ENCODE measurements at places on chromosomes 7 and 10.

DNA sequence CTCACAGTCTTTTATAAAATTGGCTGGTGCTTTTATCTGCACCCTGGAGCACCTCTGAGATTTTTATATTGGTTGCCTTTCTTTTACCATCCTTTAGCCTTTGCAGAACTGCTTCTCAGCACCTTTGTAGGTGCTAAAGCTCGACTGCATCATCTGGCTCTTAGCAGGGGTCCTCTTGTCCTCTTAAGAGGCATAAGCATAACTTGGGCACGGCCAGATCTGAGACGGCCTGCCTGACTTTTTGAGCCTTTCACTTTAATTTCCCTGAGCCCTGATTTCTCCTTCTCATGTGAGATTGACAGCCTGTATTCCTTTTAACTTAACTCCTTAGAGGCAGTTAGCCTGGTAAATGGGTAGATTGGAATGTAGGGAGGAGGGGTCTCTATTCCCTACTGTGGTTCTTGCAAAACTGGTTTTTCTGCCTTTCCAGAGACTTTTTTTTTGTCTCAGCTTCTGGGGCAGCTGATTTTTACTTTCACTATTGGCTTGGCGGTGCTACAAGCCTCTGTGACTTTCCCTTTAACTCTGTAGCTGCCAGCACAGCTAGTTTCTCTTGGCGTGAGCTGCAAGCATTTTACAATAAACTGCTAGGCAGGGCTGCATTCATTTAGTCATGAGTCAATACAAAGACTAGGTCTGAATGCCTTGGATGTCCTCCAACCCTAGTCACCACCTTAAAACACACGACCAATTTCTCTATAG is 24.0 kb downstream of the ZPBP start:
- no peak for DNase-seq

DNA sequence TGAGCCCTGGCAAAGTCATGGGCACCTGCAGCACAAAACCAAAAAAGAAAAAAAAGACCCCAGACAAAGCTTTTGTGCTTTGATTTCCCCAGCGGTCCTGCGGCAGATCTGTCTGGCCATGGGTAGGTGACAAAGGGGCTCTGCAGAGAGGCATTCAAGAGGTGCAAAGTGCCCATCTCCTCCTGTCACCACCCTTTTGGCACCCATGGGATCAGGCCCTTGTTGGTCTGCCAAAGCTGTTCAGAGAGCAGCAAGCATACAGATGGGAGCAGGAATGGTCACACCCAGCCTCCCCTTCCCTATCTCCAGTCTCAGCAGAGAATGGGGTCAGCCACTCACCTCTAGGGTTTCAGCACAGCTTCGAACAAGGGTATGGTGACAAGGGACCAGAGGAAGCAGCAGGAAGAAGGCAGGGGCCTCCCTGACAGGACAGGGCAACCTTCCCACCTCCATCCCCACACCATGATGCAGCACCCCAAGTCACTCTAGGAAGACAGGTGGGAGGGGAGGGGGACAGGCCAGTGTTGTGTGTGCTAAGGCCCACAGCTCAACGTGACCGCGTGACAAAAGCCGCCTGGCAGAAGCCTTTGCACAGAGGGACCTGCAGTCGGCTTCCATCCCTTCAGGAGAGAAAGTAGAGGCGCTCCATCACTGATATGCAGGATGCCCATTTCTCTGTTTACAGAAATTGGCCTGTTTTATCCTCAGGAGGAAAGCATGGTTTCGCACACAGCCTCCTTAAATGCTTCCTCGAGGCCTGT is 6.3 kb downstream of the CAMK2G start:
- no peak for DNase-seq

DNA sequence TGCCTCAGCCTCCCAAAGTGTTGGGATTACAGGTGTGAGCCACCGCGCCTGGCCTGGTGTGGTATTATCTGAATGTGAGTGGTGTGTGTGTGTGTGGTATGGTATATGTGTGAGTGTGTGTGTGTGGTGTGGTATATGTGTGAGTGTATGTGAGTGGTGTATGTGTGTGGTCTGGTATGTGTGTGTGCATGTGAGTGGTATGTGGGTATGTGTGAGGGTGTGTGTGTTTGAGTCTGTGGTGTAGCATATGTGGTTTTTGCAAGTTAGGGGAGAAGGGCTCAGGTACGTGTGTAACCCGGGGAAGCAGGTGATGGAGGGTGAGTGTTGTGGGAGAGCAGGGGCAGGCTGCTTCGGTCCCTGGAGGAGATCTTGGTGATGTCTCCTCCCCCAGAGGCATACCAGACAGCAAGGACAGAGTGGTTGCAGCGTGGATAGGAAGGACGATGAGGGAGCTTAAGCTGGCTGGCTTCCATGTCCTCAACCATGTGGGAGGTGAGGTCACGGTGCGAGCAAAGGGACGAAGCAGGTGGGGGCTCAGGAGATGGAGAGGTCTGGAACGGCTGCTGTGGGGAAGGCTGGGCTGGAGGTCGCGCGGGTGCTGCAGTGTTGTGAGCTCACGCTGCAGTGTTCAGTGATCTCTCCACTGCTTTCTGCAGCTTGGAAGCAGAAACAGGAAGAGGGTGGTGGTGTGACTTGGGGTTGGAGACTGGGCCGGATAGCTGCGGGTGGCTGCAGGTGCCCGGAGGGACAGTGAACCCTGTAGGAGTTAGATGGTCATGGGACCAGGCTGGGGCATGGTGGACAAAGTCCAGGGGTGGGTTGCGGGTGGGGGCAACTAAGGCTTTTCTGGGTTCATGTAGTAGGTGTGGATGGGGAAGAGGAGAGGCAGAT is 5.0 kb downstream of the ZYX start:
- no peak for DNase-seq

DNA sequence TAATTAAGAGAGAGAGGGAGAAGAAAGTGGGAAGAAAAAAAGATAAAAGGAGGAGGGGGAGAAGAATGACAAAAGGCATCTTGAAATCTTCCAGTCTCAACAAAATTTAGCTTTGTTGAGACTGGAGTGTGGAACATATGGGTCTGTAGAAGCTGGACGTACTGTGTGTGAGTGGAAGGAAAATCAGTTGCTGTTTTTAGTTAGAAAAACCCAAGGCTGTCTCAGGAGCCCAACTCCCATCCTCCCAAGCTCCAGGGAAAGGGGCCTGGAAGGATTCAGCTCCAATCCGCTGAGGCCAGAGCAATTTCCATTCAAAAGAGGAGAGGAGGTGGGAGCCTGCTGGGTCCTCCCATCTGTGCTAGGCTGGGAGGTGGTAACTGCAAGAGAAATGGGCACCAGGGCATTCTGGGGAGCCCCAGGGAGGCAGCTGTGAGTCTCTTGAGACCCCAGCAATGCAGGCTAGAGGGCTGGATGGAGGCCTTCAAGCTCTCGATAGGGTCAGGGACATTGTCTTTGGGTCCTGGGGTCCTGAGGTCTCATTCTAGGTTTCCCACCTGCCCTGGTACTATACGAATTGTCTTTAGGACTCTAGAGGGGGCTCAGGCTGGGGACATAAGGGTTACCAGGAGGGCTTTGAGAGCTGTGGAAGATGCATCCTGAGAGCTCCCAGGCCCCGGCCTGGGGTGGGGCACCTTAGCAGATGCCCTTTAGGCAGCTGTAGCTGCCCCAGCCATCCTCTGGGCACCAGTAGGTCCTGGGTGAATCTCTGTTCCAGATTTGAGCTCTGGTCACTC is 21.4 kb downstream of the ADCYAP1R1 start:
- no peak for DNase-seq

- no peak for DNase-seq
These were observed 581 bp downstream of the PTPRZ1 start for GRCh38 chr7:121873289-121874194.

DNA sequence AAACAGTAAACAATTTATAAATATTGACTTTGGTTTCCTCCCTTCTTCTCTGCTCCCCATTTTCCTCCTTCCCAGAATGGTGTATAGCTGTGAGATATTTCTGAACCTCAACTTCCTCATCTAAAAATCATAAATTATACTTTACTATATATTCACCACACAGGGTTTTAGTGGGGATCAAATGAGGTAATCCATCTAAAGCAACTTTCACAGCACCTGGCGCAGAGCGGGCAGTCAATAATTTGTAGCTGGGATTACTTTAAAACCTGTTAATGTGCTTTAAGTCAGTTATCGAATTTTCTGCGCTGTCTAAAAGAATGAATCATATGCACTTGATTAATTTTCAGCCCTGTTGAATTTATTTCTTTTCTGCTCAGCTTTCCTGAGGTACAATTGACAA is 172.7 kb downstream of the PTEN start:
- DNase-seq: no peak

DNA sequence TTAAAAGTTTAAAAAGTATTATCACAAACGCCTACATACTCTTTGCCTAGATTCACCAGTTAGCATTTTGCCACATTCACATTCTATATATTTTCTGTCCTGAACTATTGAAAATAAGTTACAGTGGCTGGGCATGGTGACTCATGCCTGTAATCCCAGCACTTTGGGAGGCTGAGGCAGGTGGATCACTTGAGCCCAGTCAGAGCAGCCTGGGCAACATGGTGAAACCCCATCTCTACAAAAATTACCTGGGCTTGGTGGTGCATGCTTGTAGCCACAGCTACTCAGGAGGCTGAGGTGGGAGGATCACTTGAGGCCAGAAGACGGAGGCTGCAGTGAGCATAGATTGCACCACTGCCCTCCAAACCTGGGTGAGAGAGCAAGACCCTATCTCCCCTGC is 5.3 kb downstream of the ARPC1A start:
- DNase-seq: no peak

DNA sequence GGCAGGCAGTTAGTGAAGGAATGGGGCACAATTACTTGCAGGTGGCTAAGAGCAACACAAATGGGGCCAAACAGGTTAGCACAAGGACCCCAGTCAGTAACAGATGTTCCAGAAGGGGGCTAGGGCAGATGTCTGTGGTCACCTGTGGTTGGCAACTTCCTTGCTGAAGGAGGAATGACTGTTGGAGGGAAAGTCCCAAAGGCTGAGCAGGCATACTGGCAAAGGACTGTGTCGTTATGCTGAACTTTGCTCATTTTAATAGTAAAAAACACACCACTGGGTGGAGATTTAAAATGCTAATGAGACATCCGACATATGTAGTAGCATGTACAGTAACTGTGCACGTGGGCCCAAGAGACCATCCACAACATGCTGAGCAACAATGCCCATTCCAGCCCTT is 511.6 kb downstream of the CALN1 start:
- no peak for DNase-seq

DNA sequence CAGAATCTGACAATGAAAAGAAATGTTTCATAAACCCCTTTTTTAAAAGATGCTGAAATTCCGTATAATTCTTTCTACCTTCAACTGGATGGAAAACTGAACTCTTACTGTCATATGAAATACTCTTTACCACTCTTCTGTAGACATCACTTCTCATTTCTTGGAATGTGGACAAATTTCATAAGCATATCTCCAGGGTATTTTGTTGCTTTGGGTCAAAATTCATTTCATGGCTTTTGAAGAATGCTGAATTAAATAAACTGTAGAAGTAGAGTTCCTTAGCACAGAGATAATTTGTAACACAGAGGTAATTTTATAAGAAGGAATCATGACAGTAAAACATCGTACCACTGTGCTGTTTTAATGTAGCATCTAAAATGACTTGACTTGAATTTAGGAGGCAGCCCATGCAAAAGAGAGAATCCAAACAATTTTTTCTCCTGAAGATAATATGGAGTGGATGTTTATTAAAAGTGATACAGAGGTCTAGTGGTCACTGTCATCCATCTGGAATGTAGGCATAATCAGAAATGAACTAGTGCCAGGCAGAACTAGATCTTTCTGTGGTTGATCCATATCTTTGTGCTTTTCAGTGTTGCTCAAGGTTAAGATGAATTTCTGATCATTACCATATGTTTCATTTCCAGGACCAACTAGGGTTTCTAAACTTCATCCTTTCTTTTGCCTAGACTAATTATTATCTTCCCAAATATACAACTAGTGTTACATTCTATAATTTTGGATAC is 492.0 kb downstream of the KIF20B start:
- DNase-seq: no peak

GRCh38 chr7:70060298-70061068 is 462.2 kb downstream of the AUTS2 start:
- DNase-seq: no peak

DNA sequence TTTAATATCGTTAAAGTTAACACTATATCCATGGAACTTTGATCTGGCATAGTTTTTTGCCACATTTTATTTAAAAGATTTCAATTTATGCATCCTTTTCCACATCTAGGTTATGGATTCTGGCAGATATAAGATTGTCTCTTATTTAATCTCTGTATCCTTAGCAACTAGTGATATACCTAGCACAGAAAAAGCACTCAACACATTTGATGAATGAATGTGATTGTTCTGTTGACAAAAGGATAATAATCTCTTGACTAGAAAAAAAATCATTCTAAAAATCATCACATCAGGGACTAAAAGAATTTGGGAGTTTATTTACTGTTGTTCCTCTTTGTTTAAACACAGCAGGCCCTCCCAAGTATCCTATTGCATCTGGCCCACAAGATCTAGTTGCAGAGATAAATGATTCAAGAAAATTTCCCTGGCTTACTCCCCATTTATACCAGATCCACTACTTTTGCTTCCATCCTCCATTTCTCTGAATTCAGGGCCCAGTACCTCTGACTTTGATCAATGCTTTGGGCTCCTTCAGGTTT is 84.0 kb upstream of the C1GALT1 start:
- no peak for DNase-seq

- no peak for DNase-seq
These were observed 294.4 kb upstream of the MYO3A start for GRCh38 chr10:25639646-25640045.

GRCh38 chr7:122143751-122144711 is at the start of gene AASS:
Gene AASS, minus strand, starts transcription at chr7:122144249. Its CDS starts 10,523 bp downstream, at chr7:122133726.
- peak; percentile 18 for DNase-seq

DNA sequence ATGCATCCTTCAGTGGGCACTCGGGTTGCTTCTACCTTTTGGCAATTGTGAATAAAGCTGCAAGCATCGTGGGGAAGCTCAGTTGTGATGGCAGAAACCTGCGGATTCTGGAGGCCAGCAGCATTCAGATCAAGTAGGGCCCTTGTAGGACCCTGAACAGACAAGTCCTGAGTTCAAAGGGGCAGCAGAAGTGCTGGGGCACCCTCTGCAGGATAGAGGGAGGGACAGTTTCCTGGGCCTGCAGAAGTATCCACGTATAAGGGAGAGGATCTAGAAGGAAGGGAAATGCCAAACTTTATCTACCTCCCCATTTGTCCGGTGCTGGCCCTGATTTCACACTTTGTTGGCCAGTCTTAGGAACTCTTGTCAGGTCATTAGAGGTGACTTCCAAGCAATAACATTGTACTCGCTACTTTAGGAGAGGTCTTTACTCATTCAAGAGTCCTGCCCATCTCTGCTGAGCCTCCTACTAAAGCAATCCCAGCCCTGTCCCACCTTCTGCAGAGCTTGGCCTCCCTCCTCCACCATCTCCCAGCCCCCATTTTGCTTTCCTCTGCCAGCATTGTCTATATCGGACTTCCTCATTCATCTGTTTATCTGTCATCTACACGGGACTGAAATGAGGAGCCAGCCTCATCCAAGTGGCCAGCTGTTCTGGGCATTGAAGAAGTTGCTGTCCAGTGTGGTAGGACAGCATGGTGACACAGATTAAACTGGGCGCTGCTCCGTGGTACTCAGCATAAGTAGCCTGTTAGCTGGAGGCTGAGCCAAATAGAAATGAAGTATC is 26.6 kb upstream of the R3HCC1L start:
- no peak for DNase-seq

- DNase-seq: no peak
These were observed 42.7 kb downstream of the CUBN start for GRCh38 chr10:17086865-17087367.
